Vagina (tissue), 2 donors: ENCODE measurements at places on chromosomes 2 and 18. TPM values are rescaled to one million over a fixed set of nuclear protein-coding genes. Genes with fewer than 3 reads are reported as not detected.

- H3K4me1 ChIP-seq: peaks cover 9% of the 10 kb centered on the region
- DNase-seq: no peak
- peak overlapping the region; percentile 77 for H3K4me3 ChIP-seq
These were observed 2.3 kb downstream of the MEIS1 start for GRCh38 chr2:66437109-66437690.

- no peaks in the 10 kb centered on the region for H3K27me3 ChIP-seq
- H3K27ac ChIP-seq: no peak overlapping the region
- H3K4me1 ChIP-seq: peaks cover 25% of the 10 kb centered on the region
- H3K36me3 ChIP-seq: no peaks in the 10 kb centered on the region
- no peak overlapping the region for H3K4me3 ChIP-seq
These were observed 205.7 kb downstream of the CYP26B1 start for GRCh38 chr2:71941726-71942525.

DNA sequence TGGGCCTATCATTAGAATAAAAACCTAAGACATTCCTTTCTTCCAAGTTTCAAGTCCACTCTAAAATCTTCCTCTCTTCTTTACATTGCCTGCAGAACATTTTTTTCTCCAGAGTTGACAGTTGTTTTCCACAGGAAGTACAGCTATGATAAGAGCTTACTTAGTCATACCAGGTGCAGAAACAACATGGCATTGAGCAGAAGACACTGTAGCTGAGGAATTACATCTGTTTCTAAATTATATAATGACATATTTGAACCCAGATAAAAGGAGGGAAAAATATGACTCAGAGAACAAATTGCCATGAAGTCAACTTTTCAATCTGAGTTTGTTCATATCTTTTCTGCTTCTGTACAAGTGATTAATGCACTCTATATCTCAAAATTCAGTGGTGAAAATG lies 30.2 kb downstream of the CMPK2 start:
- H3K27ac ChIP-seq: no peak overlapping the region
- no peaks in the 10 kb centered on the region for H3K36me3 ChIP-seq
- no peak for DNase-seq
- H3K4me3 ChIP-seq: no peak overlapping the region
- H3K4me1 ChIP-seq: no peaks in the 10 kb centered on the region
- H3K27me3 ChIP-seq: no peaks in the 10 kb centered on the region

- no peaks in the 10 kb centered on the region for H3K36me3 ChIP-seq
- H3K27me3 ChIP-seq: no peaks in the 10 kb centered on the region
- H3K4me3 ChIP-seq: no peak overlapping the region
- DNase-seq: no peak
These were observed 241.5 kb downstream of the RNF152 start for GRCh38 chr18:61651145-61651879.

- H3K27ac ChIP-seq: no peak overlapping the region
- no peak for DNase-seq
- no peaks in the 10 kb centered on the region for H3K36me3 ChIP-seq
- H3K4me1 ChIP-seq: peaks cover 14% of the 10 kb centered on the region
- H3K27me3 ChIP-seq: no peaks in the 10 kb centered on the region
These were observed 17.5 kb downstream of the YPEL5 start for GRCh38 chr2:30164131-30164925.

DNA sequence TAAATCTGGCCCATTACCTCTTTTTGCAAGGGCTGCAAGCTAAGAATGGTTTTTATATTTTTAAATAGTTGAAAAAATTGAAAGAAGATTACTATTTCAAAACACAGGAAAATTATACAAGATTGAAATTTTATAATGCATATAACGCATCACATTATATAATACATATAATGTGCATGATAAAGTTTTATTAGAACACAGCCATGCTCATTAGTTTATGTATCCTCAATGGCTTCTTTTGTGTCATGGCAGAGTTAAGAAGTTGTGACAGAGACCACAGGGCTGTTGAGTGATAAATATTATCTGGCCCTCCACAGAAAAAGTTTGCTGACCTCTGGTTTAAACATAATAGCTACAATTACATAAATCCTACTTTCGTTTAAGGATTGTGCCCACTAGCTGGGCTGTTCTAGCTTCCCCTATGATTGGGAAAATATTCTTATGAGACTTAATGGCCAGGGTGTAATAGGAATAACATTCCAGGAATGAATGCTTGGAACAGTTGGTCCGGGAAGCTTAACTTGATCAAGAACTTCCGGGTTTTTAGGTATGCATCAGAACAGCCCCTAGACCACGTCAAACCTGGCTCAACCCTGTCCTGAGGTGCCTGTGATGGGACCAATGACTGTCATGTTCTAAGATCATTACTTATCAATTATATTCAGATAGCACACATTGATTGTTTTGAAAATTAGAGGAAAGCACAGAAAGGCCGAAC lies 98.7 kb upstream of the LPIN2 start:
- H3K4me3 ChIP-seq: no peak overlapping the region
- H3K27me3 ChIP-seq: no peaks in the 10 kb centered on the region
- H3K36me3 ChIP-seq: no peaks in the 10 kb centered on the region
- DNase-seq: no peak
- no peaks in the 10 kb centered on the region for H3K4me1 ChIP-seq

- no peaks in the 10 kb centered on the region for H3K4me1 ChIP-seq
- no peaks in the 10 kb centered on the region for H3K27me3 ChIP-seq
- no peak overlapping the region for H3K4me3 ChIP-seq
- no peak overlapping the region for H3K27ac ChIP-seq
- H3K36me3 ChIP-seq: no peaks in the 10 kb centered on the region
- DNase-seq: no peak
These were observed 146.8 kb downstream of the MTX2 start for GRCh38 chr2:176415937-176416499.

- no peaks in the 10 kb centered on the region for H3K27me3 ChIP-seq
- H3K4me1 ChIP-seq: peaks cover 6% of the 10 kb centered on the region
- DNase-seq: no peak
- no peaks in the 10 kb centered on the region for H3K36me3 ChIP-seq
- H3K27ac ChIP-seq: no peak overlapping the region
These were observed 170.0 kb upstream of the ATP5MC3 start for GRCh38 chr2:175351512-175351911.

DNA sequence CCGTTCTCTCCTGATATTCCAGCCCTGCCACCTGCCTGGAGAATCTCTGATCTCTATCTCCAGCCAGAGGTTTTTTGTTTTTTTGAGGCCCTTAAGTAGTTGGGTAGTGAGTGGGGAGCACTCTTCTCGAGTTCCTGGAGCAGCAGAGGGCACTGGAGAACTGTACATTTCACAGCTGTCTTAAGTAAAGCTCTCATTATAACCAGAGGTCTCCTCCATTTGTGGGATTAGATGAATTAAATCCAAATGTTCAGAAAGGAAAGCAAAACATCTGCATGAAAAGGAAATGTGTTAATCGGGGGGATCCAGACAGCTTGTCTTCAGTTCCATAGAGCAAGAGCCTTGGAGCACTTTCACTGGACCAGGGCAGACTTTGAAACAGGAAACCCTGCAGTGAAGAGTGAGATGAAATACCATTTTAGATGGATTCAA lies 32.8 kb downstream of the AOX1 start:
- no peaks in the 10 kb centered on the region for H3K27me3 ChIP-seq
- H3K27ac ChIP-seq: no peak overlapping the region

DNA sequence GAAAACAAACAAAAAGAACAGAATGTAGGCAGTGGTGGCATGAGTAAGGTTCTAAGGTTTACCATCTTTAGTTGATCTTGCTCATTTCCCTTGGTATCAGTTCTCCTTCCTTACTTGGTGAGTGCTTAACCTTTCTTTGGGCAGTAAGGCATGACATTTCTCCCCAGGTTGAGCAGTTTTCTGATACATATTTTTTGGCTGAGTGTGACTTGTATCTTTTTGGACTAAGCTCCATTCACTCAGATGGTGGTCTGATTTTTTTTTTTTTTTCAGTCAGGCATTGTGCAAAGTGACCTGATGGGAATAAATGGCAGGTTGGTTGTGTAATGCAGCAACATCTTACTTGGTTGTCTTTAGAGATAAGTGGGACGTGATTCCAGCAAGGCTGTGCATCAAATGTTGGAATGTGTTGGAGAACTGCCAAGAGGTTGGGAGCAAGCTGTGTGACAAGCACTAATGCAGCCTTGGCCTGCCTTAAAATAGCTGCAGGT lies 15.1 kb downstream of the SPTBN1 start:
- peaks cover 66% of the 10 kb centered on the region for H3K4me1 ChIP-seq
- DNase-seq: no peak
- H3K27me3 ChIP-seq: no peaks in the 10 kb centered on the region
- H3K4me3 ChIP-seq: no peak overlapping the region
- no peaks in the 10 kb centered on the region for H3K36me3 ChIP-seq
- H3K27ac ChIP-seq: peak overlapping the region; percentile 2

DNA sequence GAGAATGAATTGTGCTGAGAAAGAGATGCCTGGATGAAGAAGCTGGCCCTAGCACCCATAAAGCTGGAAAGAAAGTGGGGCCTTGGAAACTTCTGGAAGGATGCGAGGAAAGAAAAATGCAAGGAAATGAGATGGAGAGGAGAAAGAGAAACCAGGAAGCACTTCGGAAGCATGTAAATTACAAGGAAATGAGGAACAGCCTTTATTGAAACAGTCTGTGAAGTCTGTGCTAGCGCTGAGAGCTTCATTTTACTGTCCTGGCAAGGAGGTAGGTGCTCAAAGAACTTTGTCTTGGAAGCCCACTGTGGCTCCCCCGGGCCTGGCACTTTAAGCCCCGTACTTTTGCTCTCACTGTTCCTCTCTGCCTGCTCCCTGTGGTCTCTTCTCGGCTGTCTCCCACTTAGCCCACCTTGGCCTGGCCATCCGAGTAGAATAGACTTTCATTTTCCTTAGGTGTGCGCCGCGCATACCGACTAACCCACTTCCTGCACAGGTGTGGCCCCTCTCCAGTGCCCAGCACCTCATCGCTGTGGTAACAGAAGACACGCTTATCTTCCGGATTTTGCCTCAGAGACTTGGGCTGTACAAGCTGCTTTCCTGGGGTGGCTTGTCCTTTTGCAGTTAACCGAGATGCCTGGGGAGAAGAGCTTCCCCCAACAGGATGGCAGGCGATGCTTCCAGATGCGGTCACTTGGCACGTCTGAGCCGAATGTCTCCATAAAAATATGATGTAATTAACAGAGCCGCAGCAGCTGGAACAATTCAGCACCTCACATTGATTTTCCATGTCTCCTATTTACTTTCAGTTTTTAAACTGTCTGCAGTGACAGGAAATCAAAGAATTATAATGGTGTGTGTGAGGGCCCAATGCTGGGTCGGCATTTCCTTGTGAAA lies 199.6 kb downstream of the HRH4 start:
- peak overlapping the region; percentile 71 for H3K27ac ChIP-seq
- H3K27me3 ChIP-seq: no peaks in the 10 kb centered on the region
- peaks cover 19% of the 10 kb centered on the region for H3K4me1 ChIP-seq
- DNase-seq: no peak

DNA sequence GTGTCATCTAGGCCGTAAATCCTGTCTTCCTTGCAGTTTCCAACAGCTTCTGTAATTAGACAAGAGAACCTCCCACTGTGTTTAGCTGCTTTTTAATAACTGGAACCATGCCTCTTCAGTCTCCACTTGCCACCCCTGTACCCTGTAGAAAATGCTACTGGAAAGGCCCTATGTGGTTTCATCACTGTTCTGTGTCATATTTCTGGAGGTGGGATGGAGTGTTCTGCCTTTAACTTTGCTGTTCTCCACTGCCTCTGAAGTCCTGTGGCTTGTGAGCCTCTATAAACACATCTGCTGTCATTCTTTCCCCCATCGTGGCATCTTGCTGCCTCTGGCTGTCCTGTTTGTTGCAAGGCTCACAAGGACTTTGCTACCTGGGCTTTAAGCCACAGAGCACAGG lies 17.9 kb downstream of the MGAT5 start:
- no peak overlapping the region for H3K4me3 ChIP-seq
- H3K27ac ChIP-seq: no peak overlapping the region
- no peaks in the 10 kb centered on the region for H3K4me1 ChIP-seq
- no peaks in the 10 kb centered on the region for H3K27me3 ChIP-seq
- no peak for DNase-seq
- H3K36me3 ChIP-seq: no peaks in the 10 kb centered on the region

DNA sequence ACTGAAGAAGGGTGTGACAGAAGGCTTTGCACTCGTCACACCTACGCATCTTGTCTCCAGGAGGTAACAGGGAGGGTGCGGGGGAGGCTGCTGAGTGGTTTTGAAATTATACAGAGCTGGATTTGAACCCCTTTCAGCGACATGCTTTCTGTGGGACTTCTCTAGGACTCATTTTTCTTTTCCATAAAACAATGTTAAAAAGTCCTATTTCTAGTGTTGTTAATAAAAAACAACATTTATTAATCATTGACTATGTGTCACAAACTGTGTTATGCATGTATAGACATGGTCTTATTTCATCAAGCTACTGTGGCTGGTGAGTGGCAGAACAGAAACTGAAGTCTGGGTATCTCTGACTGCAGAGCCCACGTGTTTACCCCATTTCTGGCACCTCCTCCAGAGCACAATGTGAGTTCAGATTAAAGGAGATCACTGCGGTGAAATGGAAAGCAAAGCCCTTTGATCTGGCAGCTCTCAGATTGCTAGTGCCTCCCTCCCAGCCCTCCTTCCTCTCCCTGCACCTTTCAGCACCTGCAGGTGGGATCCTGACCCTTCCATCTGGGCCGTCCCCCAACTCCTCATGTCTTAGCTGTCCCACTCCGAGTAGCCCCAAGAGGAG lies 315.5 kb upstream of the MYT1L start:
- H3K27ac ChIP-seq: no peak overlapping the region
- H3K4me3 ChIP-seq: no peak overlapping the region
- no peaks in the 10 kb centered on the region for H3K36me3 ChIP-seq
- no peaks in the 10 kb centered on the region for H3K27me3 ChIP-seq

LIMS3 gene
- total RNA-seq: 2.2 TPM

ALPP gene
- total RNA-seq: not detected

LBH gene
- 28.0 TPM for total RNA-seq
